ENCODE measurements at places on chromosomes 5 and 9. TPM values are rescaled to one million over a fixed set of nuclear protein-coding genes. Genes with fewer than 3 reads are reported as not detected.

The TYRP1 gene
- total RNA-seq: not detected

- DNase-seq: peak; percentile 69
These were observed at the start of gene S1PR3 for GRCh38 chr9:88991066-88992034. Gene S1PR3 (plus strand): TSS chr9:88991468. CDS start chr9:89001201, 9,733 bp downstream.

DNA sequence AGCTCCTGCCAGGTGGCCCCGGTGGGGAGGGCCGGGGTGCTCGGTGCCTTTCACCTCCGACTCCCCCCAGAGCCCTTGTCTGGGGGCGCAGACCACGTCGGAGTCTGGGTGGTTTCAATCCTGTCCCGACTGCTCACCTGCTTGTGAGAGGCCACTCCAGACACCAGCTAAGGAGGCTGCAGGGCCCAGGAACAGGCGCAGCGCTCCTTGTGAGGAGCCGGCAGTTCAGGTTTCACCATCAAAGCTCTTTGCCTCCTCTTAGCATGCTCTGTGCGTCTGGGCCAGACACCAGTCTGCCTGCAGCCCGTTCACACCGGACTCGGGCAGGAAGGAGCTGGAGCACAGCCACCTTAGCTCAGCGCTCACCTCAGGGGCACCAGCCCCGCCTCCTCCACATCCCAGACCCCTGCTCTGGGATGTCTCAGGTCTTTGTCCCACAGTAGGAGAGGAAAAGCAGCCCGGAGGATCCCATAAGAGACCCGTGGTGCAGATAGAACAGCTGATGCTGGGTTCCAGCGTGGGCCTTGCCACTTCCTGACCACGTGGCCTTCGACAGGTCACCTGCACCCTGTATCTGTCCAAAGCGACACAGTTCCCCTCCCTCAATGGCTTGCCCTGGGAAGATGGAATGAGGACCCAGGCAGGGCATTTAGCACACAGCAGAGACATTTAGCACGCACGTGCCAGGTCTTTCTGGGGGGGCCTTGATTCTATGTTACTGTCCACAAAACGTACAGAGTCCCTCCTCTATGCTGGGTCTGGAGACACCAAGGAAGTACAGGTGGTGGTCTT lies 106.2 kb upstream of the LMX1B start:
- DNase-seq: no peak

GRCh38 chr9:88481933-88482332 lies 53.0 kb upstream of the NXNL2 start:
- no peak for DNase-seq

DNA sequence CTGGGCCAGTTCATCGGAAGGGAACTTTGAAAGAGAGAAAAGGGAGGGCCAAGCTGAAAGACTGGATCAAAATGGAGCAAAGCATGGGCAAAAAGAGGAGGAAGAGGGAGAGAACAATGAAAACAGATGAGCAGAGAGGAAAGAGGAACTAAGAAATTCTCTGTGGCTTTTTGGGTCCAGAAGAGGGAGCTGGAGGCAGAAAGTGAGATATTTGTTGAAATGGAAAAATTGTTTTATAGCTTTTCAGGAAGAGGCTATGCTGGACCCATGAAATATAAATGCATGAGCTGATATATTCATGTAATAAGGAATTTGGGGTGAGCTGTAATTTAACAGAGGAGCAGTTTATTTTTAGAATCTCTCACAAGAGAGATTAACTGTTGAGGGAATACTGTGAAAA lies 457.3 kb downstream of the DMAC1 start:
- DNase-seq: no peak

- no peak for DNase-seq
These were observed 79.7 kb downstream of the MED27 start for GRCh38 chr9:131999692-132000551.
